ENCODE measurements at places on chromosomes 7 and 10.

- DNase-seq = no peak
These were observed 173.5 kb downstream of the KMT2E start for GRCh38 chr7:105187302-105188169.

GRCh38 chr10:97040706-97041105 lies 145.1 kb downstream of the SLIT1 start:
- DNase-seq = no peak

DNA sequence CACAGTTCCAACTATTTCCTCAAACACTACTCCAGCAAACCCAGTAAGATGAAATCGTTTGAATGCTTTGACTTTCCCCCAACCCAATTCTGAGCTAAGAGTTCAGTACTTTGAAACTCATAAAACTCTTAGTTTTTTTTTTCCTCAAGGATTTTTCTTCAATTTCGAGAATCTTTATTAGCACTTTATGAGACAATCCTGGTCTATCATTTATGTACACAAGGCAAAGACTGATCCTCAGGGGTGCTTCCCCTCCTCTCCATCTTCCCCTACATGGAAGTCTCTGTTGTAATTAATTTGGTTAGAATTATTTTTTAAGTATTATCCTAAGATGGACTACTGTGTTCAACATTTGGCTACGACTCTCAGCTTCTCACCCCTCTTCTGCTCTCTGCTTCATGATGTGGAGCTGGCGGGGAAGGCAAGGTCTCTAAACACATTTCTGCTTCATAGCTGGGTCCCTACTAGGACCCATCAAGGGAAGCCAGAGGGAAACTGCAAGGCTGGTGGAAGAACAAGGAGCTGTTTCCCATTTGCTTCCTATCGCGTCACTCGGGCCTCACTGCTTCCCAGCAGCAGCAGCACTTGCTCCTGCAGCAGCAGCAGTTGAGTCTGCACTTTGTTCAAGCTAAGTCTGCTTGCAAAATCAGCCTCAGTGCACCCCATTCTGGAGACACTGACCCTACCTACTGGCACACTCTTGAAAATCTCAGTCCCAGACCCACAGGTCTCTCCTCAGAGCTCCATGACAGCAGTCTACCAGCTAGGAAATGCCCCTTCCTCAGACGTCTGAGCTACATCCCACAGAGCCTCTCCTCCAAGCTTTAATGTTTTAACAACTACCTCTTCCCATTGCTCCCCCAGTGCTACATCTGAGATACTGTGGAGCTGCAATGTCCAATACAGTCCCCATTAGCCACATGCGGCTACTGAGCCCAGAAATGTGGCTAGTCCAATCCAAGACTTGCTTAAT lies 90.0 kb downstream of the CHCHD3 start:
- DNase-seq = peak; percentile 41

DNA sequence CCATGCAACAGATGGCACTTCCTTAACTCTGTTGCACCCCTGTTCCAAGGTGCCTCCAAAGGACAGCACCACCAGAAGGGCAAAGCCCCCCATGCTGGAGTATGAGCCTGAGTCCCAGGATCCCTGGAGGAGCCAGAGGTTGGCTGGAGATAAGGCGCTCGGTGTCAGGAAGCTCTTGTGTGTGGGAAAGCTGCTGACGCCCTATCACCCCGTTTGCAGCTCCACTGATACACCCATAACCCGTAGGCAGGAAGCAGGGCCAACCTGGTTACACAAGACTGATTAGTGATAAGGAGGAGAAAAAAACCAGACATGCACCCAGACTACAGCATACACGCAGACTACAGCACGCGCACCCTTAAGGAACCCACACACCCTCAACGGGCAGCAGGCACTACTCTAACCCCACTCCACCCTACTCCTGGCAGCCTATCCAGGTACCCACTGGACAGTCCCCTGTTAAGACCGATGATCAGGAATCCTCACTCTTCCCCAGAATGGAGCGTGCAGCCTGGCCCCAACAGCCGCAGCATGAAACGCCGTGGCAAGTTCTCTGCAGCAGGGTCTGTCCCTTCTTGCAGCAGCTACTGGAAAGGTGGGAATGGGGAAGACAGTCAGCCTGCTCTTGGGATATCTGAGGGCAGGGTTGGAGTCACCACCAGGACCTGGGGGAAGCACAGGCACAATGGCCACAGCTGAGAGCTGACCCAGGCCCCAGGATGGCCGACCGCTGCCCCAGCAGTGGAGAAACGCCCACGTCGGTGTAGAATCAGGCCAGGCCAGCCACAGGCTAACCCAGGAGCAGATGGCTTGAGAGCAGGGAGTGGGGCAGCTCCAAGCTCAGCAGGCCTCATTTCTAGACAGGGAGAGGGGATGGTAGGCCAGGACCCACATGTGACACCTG lies 38.3 kb upstream of the TUBB8 start:
- DNase-seq = no peak

DNA sequence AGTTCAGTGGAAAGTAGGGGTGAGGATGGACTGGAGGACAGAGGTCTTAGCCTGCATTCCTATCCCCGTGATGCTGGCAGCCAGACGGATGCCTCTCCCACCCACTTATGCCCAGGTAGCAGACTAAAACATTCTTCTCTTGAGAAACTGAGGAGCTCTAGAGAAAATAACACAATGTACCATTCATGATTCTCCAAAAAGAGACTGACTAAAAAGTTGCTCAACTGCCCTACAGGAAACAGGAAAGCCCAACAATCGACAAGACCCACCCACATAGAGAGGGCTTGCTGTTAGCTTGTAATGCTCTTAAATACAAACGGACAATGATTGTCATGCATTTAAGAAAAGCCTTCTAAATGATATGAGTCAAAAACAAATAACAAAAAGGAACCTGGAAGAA lies 33.2 kb upstream of the PDE1C start:
- DNase-seq = no peak

DNA sequence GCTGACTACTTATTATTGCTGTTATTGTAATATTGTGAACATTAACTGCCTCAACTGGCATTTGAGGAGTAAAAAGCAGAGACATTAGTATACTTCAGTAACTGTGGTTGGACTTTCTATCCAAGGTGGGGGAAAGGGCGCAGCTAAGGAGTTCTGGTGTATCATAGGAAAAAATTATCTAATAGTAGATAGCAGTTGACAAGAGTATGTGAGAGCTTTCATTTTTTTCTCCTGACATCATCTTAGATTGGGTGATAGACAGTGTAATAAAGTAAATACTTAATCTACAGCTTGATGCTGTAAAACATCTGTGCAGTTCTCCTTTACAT lies 68.9 kb downstream of the PHTF2 start:
- no peak for DNase-seq

- no peak for DNase-seq
These were observed 45.1 kb upstream of the WDR11 start for GRCh38 chr10:120806081-120806480.

- DNase-seq = no peak
These were observed 319.1 kb downstream of the PTEN start for GRCh38 chr10:88182601-88182930.

GRCh38 chr7:417973-418601 lies 101.6 kb downstream of the PDGFA start:
- no peak for DNase-seq

DNA sequence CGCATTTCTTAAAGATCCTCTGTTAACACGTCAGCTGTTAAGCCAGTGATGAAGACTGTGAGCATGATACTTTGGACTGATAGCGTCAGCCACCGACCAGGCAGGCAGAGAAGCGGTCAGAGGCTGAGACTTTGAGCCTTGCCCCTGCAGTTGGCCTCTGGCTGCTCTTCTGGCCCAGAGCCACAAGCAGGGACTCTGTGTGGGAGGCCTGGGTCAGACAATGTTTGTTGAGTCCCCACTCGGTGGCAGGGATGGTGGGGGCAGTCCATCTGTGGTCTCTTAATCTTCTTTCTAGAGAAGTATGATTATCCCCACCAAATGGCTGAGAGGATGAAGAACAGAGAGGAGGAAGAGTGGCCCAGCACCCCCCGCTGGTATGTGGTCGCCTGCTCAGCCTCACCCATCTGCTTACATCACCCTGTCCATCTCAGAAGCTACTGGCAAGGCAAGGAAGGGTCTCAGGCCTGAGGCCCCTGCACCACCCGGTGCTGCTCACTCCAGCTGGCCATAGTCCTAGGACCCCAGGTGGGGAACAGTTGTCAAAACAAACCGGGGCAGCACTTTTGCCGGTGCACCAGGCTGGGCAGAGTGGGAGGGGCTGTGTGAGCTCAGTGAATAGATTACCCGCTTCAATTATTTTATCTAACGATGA lies 202.9 kb downstream of the GRID1 start:
- no peak for DNase-seq

GRCh38 chr7:143884241-143884968 lies 17.6 kb downstream of the TCAF1 start:
- no peak for DNase-seq

Data from right forelimb (tissue), 1 donor.